ENCODE measurements at places on chromosomes 4 and X.

DNA sequence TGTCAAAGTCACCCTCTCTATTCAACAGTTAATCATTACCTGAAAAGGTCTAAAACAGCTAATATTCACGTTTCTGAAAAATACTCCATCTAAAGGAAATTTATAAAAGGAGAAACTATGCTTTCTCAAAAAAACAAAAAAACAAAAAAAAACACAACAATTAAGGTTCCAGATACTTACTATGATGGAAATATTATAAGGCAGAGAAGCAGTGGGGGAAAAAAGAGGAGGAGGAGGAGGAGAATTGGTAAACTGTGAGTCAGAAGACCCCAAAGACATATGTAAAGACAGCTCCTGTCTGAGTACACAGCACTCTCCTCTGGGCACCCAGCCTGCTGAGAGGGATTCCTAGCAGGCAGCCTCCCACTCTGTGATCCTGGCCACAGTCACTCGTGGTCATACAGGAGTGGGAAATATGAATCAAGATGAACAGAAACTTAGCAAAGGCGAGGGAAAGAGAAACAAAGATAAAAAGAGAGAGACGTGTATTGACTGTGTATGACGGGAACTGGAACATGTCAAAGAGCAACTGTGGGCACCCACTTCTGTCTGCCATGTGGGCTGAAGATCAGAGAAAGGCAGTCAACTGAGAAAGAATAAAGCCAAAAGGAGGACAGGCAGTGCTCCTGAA, 12.5 kb downstream of the KLHL15 start:
- DNase-seq = no peak

- no peak for DNase-seq
Measured at GRCh38 chrX:124087000-124087746, 125.7 kb downstream of the STAG2 start.

- DNase-seq = no peak
Measured at GRCh38 chr4:156391325-156391653, 437.6 kb upstream of the CTSO start.

- DNase-seq = no peak
Measured at GRCh38 chrX:123964156-123964834, 2.8 kb downstream of the STAG2 start.

GRCh38 chr4:180680305-180680704, 1562.9 kb upstream of the TENM3 start:
- no peak for DNase-seq

GRCh38 chr4:113145519-113146291, 96.3 kb downstream of the ANK2 start:
- peak; percentile 44 for DNase-seq

GRCh38 chr4:113419631-113420030, 341.9 kb downstream of the CAMK2D start:
- DNase-seq = no peak

- no peak for DNase-seq
Measured at GRCh38 chr4:74428276-74428675, 16.7 kb upstream of the AREG start.

DNA sequence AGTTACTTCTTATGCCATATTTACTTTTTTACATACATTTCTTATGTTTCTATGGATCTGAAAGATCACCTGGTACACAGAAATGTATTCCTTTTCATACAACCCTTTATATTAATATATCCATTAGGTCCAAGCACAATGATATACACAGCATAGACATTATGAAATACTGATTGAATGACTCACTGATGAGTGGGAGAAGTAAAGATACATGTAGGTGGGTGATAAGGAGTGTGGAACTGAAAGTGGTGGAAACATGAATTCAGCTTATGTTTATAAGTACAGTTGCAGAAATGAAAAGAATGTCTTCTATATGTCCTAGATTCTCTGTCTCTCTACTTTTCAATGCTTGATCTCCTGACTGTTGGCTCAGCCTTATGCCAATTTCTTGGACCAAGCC, 87.9 kb downstream of the YIPF7 start:
- DNase-seq = no peak

DNA sequence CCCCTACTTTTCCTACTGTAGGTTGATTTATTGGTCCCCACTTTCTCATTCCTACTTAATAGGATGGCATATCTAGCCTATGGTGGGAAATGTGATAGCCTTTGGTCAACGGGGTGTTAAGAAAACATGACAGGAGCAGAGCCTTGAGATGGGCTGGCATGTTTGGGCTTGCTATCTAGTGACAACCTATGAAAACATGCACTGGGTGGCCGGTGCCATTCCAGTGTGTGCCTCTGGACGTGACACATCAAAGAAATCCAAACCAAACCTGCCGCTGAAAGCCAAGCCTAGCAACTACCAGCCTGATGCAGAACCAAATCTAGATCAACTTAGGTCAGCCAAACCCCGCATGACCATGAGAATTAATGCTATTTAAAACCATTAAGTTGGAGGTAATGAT, 317.6 kb downstream of the DMD start:
- no peak for DNase-seq

GRCh38 chr4:187027272-187027671, 303.6 kb upstream of the FAT1 start:
- DNase-seq = no peak

GRCh38 chr4:18698119-18698883, 676.7 kb upstream of the LCORL start:
- no peak for DNase-seq

DNA sequence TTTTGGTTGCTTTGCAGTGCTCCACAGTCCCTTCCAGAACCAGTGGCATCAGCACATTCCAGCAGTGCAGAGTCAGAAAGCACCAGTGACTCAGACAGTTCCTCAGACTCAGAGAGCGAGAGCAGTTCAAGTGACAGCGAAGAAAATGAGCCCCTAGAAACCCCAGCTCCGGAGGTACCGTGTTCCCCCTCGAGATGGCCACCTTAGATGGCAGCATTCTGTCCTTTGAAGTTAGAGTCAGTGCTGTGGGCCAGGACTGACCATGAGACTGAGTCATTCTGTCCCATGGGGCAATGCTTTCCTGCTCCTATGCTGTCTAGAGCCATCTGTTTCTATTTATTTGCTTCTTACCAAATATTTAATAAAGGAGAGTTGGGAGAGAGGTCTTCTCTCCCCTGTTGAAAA, 112.3 kb downstream of the KLHL8 start:
- DNase-seq = no peak

GRCh38 chrX:132411310-132411977, 77.4 kb downstream of the MBNL3 start:
- no peak for DNase-seq

- DNase-seq = peak; percentile 13
Measured at GRCh38 chrX:135625995-135626394, 87.4 kb upstream of the CT45A1 start.

DNA sequence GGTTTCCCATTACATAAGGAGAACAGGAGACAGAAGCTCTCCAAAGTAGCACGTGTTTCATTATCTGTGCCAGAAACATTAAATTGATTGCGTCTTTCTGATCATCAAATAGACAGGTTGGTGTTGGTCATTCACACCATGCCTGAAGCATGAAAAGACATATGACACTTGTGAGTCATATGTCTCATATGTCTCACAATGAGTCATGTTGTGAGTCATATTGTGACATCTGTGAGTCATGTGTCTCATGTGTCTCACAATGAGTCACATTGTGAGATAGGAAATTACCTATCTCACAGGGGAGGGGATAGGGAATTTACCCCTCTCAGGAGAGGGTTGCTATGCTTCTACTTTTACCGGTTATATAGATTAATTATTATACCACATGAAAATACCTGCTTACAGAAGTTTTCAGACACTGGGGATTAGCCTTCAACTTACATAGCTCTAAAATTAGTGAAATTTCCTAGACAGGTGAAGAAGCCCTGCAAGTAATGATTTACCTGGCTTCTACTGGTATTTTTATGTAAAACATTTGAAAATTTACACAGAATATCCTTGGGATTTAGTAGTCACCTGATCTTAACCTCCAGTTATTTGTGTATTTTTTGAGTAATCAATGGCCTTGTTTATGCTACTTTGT, 80.8 kb downstream of the NPFFR2 start:
- DNase-seq = no peak

DNA sequence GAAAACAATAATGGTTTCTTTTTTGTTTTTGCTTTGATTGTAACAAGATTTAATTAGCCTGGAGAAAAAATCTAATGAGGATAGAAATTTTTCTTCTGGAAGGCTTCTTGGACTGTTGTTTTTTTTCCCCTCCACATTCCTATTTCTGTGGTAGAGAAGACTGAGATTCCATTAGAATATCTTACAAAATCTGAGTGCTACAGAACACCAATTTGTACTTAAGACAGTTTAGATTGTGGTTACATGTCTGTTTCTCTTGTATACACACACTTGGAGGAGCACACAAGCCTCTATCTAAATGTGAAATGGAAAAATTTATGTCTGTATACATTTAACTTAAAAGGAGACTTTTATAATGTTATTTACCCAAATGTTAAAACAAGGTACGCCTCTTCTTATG, 176.9 kb upstream of the ARSJ start:
- DNase-seq = no peak
